ENCODE measurements at places on chromosomes 2 and 18.

- no peak for DNase-seq
Observed at GRCh38 chr2:902584-902983, 48.1 kb upstream of the SNTG2 start.

DNA sequence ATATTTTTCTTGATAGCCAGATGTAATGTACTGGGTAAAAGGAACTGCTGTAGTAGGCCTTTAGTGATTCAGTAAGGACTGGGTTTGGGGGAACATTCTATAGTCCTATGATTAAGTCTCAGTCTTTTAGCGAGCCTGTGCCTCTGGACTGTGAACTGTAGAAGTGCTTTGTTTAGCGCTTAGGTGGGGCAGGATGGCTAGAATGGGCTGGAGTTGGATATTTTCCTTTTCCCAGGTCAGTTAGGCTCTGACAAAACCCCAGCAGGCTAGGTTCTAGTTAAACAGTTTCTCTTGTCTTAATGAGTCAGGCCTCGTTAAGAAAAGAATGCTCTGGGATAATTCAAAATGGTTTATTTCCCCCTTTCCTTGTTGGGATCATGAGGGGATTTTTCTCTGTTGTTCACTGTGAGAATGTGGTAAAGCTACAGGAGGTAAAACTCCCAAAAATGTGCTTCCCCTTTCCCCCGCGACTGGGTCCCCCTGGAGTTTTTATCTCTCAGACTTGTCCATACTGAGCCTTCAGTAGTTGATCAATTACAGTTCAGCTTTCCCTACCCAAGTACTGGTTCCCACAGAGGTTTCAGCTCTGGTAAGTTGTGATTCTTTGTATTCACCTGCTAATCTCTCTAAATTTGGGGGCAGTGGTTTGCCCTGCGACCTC is 31.5 kb downstream of the EHBP1 start:
- DNase-seq, result no peak

DNA sequence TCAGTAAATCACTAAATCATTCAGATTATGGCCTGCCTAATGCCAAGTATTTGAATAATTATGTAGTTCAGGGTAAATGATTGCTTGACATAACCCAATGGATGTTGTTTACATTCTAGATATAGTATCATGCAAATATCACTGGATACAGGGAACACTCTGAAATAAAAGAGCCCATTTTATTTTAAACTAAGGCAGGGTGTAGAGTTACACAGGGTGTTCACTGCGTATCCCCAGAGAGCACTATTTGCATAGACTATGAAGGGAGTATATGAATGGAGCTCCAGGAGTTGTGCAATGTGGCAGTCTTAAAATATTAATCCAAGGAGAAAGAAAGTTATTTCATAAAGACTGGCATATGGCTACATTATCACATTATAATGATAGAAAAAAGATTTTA is 701.1 kb upstream of the KLHL29 start:
- no peak for DNase-seq

DNA sequence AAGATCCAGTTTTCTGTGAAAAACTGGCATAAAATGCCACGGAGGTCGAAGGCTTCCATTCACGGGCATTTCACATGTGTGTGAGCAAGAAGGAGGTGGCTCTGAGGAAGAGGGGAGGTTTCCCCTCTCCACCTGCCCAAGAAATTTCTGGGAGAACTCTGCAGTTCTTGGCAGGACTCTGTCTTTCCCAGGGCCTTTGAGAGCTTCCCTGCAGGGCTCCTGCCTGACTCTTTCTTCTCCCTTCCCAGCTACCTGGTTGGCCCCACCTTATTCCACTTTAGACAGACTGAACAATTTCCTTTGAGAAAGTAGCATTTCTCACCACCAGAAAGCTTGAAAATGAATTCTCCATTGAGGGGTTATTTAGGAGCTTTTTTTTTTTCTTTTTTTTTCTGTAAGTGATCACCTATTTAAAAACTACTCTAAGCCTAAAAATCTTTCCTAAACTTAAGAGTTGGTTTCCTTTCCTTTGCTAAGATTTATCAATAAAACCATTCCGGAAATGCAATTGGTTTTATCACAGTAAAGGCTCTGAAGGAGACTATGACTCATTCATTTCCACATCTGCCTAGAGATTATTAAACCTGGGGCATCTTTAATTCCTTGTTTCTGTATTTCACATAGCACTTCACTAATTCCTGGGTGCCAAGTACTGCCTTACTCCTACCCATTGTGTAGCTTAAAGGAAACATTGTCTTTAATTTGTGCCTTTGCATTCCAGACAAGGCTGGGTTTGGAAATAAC is 59.3 kb downstream of the UNC80 start:
- no peak for DNase-seq

DNA sequence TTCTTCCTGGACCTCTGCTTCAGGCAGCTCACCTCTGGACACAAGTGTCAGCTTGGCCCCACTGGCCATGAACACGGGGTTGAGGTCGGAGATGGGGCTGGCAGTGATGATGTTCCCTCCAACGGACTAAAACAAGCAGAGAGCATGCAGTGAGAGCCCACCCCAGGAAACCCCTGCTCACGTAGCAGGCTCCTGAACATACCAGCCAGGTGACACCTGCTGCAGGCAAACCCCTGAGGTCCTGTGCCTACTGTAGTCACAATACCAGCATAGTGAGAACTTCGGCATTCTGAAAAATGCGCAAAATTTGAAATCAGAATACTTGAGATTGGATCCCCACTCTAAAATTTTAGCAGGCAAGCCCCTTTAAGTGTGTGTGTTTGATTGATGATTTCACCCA is 32.9 kb downstream of the XDH start:
- no peak for DNase-seq

DNA sequence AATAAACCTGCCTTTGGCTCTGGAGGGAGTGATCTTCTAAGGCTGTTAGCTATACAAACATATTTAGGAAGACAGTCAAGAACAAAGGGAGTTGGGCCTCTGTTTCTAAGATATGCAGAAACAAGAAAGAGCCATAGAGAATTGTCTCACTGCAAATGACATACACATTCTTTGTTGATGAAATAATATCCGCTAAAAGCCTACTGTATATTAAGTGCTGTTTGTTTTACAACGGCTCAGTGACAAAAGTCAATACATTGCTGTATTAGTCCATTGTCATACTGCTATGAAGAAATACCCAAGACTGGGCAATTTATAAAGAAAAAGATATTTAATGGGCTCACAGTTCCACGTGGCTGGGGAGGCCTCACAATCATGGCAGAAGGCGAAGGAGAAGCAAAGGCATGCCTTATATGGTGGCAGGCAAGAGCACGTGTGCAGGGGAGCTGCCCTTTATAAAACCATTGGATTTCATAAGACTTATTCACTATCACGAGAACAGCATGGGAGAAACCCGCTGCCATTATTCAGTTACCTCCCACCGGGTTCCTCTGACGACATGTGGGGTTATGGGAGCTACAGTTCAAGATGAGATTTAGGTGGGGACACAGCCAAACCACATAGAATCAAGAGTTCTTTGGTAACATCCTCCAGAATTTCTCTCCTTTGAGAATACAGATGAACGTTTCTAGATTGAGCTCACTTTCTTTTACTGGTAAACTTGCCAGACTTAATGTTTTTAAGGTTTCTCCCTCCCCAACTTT is 157.8 kb downstream of the PIK3C3 start:
- no peak for DNase-seq

DNA sequence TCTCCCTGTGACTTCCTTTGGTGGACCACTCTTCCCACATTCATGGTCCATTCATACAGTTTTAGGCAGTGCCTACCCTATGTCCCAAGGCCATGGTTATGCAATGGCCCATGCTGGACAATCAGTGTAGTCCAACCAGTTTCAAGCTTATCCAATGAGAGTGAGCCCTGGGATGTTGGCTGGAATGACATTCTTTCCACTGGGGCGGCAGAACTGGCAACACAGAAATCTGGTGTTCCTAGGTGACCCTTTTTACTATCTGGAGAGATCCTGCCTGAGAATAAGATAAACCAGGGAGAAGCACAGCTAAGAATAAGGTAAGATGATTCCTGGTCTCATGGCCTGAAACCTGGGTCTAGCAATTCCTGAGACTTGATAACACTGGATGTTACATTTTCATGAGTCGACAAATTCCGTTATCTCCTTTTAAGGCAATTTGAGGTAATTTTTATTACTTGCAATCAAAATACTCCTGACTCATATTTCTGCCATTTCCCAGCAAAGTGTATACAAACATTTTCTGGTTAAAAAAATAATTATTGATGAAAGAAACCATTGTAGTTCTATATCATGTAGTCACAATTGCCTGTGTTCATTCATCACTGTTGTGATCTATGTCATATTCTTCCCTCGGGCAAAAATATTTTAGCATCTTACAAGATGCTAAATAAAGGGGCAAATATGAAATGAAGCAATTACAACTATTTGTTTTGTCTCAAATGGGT is 271.5 kb upstream of the LYPD1 start:
- no peak for DNase-seq

GRCh38 chr2:106638043-106638442 is 150.9 kb downstream of the CD8B2 start:
- DNase-seq, result peak; percentile 27

DNA sequence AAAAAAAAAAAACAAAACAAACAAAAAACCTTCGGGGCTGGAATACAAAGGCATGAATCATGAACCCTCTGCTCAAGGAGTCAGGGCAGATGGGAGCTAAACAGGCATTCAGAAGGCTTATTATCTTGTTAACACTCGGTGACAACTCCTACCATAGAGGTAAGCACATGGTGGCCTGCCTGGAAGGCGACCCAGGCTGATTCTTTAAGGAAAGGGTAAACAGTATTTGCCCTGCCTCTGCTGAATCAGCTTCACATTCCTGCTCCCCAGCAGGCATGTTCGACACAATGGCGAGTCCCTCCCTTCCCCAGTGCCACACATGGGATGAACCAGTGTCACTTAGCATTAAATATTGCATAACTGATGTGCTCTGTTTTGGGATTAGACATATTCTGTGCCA is 191.9 kb downstream of the ARL4C start:
- DNase-seq, result no peak

GRCh38 chr2:147382322-147382948 is 462.4 kb upstream of the ACVR2A start:
- peak; percentile 73 for DNase-seq

GRCh38 chr18:12908706-12909105 is 24.7 kb upstream of the PTPN2 start:
- DNase-seq, result no peak

GRCh38 chr2:85088921-85089320 is 44.3 kb upstream of the TCF7L1 start:
- no peak for DNase-seq

DNA sequence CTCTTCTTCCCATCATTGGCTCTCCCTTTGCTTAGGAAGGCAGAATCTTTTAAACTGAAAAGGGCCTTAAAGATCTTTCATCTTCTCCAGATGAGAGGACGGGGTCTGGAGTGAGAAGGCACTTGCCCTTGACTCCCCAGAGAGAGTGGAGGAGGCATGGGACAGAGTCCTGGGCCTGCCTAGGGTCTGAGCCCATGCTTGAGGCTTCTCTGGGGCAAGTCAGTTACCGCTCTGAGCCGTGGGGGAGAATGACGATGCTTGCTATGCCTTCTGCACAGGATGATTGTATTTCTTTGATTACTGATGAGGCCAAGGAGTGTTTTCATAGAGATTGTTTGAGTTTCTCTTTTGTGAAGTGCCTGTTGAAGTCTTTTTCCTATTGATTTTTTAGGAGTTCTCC is 921 bp downstream of the PLB1 start:
- no peak for DNase-seq

DNA sequence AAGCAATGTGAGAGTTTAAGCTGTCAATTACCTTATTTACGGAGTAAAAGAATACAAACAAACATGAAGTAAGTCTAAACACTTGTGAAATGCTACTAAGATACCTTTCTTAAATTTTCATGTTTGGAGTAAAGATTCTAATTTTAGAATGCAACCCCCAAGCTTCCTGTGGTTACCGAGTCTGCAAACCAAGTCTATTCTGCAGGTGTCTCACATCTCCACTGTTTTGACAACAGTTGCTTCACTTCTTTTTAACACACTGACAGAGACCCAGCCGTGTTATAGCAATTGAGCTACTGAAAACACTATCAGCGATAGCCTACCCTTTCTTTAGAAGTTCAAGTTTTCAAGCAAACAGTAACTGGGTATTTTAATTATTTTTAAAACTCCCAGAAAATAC is 608.3 kb downstream of the ERBB4 start:
- no peak for DNase-seq

DNA sequence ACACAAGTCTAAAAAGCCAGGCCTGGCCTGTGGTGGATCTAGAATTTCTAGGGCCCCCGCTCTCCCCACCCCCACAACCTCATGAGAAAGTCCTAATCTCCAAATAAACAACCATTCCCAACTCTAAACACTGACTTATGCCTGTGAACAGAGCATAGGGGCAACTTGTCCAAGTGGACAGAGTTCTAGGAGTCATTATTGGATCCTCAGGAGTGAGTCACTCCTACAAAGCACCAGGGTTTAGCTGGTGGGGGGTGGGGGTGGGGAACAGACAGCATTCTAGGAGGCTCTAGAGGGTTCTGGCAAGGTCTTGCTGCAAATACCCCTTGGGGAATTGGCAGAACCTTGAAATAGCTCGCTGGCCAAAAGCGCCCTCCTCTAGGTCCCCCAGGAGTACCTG is 83.3 kb downstream of the ZCCHC2 start:
- DNase-seq, result no peak

DNA sequence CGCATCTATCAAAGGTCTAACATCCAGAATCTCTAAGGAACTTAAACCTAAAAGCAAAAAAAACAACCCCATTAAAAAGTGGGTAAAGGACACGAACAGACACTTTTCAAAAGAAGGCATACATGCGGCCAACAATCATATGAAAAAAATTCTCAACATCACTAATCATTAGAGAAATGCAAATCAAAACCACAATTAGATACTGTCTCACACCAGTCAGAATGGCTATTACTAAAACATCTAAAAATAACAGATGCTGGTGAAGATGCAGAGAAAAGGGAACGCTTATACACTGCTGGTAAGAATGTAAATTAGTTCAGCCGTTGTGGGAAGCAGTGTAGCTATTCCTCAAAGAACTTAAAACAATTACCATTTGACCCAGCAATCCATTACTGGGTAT is 38.0 kb downstream of the PPP3R1 start:
- no peak for DNase-seq

GRCh38 chr2:160238392-160238791 is 38.3 kb upstream of the ITGB6 start:
- DNase-seq, result no peak

DNA sequence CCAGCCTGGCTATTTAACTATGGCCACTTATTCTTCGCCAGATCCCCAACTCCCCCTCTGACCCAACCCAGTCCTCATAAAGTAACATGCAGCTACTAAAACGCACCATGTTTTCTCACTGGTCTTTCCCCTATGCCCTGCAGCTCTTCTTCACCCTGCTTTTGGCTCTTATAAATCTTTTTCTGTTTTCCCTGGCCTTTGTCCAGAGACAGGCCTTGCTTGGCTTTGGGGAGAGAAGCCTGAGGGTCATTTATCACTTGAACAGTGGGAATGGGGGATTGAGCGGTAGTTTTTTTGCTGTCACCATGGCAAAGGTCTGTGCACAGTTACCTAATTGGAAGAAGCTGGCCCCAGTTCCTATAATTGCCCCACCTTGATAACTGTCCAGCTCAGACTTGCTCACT is 202.9 kb upstream of the NT5C1B start:
- no peak for DNase-seq

- DNase-seq, result peak; percentile 24
Observed at GRCh38 chr2:233928594-233929351, 11.6 kb downstream of the TRPM8 start.

Data from NCI-H1694 (cell line).